Omental fat pad (tissue), 4 donors: ENCODE measurements at places on chromosomes 4 and X.

GRCh38 chrX:30144971-30145731, 70.2 kb upstream of the MAGEB2 start:
- no peak for DNase-seq

- DNase-seq, result no peak
Measured at GRCh38 chr4:112514647-112515197, 1.3 kb downstream of the NEUROG2 start.

DNA sequence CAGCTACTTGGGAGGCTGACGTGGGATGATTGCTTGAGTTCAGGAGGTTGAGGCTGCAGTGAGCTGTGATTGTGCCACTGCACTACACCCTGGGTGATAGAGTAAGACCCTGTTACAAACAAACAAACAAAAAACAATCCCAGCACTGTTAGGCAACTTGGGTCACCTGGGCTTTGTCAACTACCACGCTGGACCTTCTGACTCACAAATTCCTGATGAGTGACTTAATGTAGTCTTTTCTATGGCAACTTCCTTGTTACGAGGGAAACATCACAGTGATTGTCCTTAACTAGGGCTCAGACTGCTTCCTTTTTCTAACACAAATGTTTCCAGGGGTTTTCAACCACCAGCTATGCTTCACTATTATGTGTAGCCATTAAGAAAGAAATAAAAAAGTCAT, 128.8 kb upstream of the GPC4 start:
- no peak for DNase-seq

- DNase-seq, result no peak
Measured at GRCh38 chr4:186859420-186859819, 135.8 kb upstream of the FAT1 start.

DNA sequence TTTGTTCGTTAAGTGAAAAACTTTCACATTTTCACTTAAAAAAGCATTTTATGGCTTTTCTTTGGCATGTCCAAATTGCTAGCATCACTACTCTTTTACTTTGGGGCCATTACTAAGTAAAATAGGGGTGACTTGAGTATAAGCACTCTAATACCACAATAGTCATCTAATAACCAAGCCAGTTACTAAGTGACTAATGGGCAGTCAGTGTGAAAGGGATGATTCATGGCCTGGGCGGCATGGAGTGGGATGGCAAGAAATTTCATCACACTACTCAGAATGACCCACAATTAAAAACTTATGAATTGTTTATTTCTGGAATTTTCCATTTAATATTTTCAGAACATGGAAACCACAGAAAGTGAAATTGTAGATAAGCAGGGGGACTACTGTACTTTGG, 60.9 kb downstream of the BMP15 start:
- no peak for DNase-seq

GRCh38 chr4:88737307-88737941, 39.8 kb upstream of the NAP1L5 start:
- no peak for DNase-seq

DNA sequence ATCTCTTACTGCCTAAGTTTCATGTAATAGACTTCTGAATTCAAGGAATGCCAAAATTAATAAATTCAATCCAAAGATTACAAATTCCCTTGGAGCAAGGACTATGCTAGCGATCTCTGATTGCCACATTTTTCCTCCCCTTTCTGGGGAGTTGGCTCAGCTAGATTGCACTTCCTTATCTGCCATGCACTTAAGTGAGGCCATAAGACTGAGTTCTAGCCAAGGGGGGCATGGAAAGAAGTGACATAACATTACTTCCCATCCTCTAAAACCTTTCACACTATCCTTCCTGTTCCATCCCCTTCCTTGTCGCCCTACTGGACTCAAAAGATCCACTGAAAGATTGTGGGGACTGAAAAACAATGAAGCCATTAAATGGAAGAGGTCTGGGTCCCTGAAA, 53.8 kb upstream of the TXK start:
- no peak for DNase-seq

GRCh38 chr4:66943112-66943511, 602.2 kb downstream of the CENPC start:
- DNase-seq, result no peak

GRCh38 chrX:134604701-134605311, 53.5 kb downstream of the PLAC1 start:
- no peak for DNase-seq

GRCh38 chrX:5998456-5998855, 230.2 kb downstream of the NLGN4X start:
- DNase-seq, result no peak

DNA sequence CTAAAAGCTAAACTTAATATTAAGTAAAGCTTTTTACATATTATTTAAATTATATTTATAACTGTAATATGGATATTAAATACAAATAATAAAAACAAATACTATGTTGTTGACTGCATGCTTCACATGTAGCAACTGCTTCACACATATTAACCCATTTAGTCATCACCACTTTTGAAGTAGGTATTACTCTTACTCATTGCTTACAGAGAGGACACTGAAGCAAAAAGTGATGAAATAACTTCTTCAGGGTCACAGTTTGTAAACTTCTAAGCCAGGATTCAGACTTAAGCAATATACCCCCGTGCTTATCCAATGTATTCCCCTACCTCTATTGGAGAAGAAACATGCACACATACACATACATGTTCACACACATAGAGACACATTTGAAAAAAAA, 166.6 kb downstream of the DKK2 start:
- no peak for DNase-seq

GRCh38 chr4:159070742-159071141, 32.1 kb upstream of the RAPGEF2 start:
- DNase-seq, result no peak
